ENCODE measurements at places on chromosomes 5 and 9.

GRCh38 chr5:80284720-80285119, 28.9 kb upstream of the SERINC5 start:
- DNase-seq = no peak

- DNase-seq = no peak
Measured at GRCh38 chr5:172786736-172787462, 15.9 kb upstream of the DUSP1 start.

DNA sequence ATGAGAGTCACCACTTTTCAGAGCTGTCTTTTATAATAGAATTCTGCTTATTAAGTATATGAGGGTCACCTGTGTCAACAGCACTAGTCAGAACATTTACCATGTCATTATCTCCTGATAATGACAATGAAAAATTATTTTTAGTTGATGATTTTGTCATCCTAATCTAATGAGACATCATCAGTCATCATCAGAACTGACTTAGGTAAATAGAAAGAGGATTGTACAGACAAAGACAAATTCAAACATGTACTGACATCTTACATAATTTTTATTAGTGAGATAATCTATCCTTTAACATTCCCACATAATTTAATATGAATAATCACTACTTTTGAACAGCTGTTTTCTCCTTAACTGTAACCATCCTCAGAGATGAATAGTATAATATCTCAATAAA, 22.6 kb downstream of the CDH9 start:
- no peak for DNase-seq

- DNase-seq = no peak
Measured at GRCh38 chr5:149048811-149049210, 14.1 kb downstream of the SH3TC2 start.

GRCh38 chr9:137189297-137190295, 1.1 kb downstream of the SSNA1 start:
- no peak for DNase-seq

- DNase-seq = no peak
Measured at GRCh38 chr5:68533571-68534084, 318.1 kb downstream of the PIK3R1 start.

GRCh38 chr5:103624035-103624480, 61.5 kb upstream of the NUDT12 start:
- DNase-seq = no peak

- no peak for DNase-seq
Measured at GRCh38 chr5:172402531-172403188, 51.7 kb downstream of the SH3PXD2B start.

- DNase-seq = no peak
Measured at GRCh38 chr9:120616966-120617935, 37.3 kb upstream of the CDK5RAP2 start.

- DNase-seq = peak; percentile 5
Measured at GRCh38 chr9:122265149-122265915, 650 bp downstream of the MRRF start.

DNA sequence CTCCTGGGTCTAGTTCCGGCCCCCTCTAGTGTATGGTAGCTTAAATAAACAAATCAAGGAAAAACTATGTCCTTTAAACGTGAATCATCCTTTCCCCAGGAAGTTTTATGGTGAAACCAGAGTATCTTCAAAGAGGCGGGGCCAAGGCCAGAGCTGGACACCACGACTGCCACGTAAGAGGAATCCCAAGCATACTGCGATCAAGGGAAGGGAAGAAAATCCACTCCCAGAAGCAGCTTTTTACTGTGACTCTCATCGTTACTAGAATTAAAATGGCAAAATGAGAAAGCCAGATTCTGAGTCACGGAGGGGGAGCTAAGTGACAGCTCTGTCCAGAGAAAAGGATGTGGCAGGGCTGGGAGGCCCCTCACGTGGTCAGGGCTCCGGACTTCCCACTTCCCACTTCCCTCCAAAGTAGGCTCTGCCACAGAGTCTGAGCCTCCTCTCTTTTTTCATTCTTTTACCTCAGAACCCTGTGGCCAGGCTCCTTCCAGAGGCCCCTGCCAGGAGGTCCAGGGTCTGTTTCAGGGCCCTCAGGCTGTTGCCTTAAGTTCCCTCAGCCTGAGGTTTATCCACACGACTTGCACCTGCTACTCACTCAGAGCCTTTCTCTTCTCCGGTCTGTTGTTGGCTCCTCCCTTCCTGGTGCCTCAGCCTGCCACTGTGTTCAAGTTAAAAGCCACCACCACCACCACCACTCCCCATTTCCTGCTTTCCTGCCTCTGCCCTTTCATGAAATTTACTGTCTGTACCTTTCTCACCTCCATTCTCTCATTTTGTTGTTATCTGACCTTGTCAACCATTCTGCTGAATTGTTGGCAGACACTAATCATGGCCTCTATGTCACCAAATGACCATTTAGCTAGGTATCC, 1.4 kb upstream of the GLRX start:
- DNase-seq = no peak

DNA sequence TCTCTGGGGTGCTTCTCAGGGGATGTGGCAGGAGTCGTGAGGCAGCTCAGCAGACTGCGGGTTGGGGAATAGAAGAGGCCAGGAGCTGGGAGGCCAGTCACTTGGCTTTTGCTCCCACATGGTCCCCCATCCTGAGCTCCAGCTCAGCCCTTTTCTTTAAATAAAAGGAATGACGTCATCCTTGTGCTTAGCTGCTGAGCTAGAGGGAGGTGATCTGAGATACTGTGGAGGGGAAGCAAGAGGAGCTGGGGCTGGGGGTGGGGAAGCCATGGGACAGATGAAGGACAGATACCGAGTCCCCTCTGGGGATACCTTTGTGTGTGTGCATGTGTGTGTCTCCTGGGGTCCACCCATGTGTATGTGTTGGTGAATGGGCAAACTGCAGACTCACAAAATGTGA, 89.0 kb upstream of the ARAP3 start:
- no peak for DNase-seq

DNA sequence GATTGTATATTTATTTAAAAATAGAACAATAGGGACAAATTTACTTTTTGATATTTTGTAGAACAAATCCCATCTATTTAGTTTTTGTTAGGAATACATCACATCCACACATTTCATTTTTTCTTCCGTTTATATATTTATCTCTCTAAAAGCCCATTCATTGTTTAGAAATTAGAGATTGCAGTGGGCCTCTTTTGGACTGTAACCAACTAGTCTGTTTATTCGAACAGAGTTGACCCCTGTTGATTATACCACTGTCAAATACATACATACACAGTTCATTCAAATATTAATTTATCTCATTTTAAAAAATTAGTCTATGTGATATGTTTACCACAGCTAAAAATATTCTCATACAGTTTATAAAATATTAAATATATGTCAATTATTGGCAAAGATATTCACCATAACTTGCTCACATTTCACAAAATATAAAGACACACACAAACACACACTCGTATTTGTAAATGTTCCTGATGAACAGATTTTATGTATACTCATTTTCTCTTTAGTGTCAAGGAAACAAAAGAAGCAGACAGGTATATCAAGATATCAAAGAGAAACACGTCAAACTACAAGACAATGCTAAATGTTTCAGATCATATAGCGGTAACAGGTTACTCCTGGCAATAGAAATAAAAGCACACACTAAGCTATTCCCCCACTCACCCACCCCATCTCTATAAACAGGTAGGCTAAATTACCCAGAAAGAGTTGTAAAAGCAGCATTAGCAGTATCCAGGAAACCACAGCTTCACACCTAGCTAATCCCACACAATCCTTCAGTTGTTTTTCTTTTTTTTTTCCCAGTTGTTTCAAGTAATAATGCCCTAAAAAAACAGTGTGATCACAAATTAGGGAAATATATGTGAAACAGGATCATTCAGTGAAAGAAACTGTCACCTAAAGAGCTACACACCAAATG, 283.9 kb downstream of the ADAMTS6 start:
- DNase-seq = no peak

DNA sequence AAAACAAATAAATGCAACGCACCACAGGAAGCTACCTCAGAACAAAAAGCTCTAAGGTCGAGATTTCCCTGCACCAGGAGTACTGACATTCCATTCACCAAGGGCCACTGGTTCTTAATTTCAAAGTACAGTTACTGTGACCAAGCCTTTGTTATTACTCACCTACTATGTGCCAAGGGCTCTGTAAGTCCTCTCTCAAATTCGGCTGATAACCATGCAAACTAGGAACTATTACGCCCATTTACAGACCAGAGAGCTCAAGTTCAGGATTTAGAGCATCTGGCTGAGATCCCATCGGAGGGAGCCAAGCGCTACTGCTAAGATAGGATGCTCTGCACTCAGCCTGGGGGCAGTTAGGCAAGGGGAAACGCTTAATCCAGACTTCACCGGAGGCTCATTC, 5.6 kb downstream of the MYO10 start:
- DNase-seq = no peak

- DNase-seq = no peak
Measured at GRCh38 chr5:132853323-132853722, 12.9 kb downstream of the GDF9 start.

- no peak for DNase-seq
Measured at GRCh38 chr5:104355350-104355749, 792.8 kb upstream of the NUDT12 start.

DNA sequence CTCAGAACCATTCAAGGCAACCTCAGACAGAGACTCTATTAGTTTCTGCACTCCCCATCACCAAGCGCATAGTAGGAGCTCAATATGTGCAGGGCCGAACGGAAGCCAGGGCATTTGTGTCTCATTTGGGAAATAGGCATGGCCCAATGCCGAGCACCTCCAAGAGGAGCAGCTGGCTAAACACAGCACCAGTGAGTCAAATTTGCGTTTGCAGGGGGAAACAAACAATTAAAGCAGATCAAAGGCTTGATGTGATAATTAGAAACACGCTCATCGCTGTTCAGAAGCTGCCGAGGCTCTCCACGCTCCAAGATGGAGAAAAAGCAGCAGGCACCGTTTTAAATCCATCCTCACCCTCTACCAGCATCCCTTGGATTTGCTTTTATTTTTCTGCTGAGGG, 225.3 kb downstream of the AGTPBP1 start:
- no peak for DNase-seq

DNA sequence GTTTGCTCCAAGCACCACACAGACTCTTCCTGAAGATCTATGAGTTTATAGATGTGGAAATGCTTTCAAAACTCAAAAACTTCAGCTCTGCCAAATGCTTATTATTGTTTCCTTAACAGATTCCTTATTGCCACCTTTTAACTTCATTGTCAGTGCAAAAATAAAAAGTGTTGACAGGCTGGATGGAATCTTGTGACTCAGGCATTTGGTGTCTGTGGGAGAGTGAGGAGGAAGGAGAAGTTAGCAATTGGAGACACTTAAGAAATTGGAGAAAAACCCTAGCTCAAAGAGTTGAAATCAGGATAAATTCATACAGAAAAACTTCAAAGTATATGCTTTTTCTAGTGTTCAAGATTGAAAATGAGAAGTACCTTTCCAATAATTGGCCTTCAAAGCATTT, 140.6 kb upstream of the PUM3 start:
- no peak for DNase-seq

DNA sequence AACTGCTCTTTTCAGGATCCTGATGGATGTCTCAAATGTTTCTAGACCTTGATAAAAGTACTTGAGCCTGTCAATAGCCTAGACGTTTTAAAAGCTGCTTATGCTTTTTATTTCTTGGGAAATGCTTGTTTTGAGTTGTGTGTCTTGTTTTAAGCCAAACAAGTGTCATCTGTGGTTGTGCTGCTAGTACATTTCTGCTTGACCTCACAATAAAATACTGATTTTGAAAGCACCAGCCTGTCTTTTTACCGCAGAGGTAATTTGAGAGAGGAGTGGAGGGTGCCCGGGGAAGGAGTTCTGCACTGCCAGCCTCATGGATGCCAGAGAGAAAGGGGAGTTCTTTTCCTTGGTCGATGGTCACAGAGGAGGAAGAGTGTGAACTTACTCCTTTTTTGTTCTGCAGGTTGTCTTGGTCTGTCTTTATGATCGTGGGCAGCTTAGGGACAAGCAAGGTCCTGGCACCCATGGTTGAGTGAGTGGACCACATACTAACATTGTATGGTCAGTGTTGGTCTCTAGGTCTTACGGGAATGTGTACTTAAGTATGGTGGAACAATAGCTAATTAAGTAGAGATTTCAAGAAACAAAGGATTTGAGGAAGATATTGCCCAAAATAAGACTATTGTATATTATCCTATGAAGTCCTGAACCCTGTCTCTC, 61.0 kb downstream of the TRIO start:
- DNase-seq = no peak

DNA sequence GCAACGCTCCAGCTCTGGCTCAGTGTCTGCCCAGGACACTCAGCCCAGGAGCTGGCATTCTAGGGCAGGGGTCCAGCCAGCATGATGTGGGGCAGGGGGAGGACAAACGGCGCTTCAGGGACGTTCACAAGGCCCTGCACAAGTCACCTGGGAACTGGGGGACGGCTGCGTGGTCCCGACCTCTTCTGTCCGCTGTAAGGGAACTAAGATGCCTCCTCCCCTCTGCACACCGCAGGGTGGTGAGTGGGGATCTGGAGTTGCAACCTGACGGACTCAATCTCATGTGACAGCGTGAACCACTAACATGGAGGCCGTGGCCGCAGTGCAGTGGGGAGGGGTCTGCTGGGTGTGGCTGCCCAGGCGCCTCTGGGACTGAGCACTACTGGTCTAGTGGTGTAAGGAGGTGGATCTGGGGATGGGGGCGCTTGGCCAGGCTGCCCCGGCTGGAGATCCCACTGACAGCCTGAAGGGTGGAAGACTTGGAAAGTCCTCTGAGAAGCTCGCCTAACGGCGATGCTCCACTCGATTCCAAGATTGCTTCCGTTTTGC, 88.0 kb upstream of the RAPGEF1 start:
- no peak for DNase-seq

- no peak for DNase-seq
Measured at GRCh38 chr5:149869411-149869821, 75.2 kb downstream of the PDE6A start.

GRCh38 chr9:87461256-87461655, 36.4 kb upstream of the DAPK1 start:
- DNase-seq = no peak

- no peak for DNase-seq
Measured at GRCh38 chr5:102691434-102691833, 63.7 kb upstream of the PAM start.

GRCh38 chr9:110528645-110529044, 50.9 kb downstream of the SVEP1 start:
- DNase-seq = no peak

DNA sequence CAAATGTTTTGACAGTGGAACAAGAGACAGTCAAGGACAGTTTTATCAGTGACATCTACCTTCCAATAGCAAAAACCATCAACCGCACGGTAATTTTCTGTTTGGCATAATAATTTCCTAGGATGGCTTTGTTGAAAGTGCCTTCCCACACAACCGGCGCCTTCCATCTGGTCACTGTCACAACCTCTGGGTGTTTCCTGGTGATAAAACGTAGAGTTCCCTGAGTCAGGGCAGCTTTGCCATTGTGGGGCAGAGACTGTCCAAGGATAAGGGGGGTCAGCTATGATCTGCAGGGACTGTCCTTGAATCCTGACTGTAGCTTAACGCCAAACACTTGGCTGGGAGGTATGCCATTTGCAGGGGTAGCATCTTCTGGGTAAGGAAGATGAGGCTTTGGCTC, 47.6 kb downstream of the GGTA1 start:
- no peak for DNase-seq

DNA sequence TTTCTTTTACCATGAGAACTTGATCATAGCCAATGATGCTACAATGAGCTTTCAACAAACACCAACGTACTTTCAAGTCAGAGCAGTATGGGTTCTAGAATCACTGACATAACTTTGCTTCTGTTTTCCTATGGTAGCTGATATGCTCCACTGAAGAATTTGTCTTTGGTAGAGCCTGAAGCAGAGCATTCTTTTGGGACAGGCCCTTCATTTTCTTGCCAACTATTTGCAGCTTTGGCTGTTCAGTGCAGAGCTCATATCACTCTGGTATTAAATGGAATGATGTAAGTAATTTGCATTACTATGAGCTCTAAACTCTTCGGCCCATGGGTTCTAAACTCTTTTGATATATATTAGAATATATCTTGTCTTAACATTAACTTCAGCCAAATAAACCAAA, 51.8 kb upstream of the APC start:
- DNase-seq = no peak
